ENCODE measurements at places on chromosomes 5 and 9.

DNA sequence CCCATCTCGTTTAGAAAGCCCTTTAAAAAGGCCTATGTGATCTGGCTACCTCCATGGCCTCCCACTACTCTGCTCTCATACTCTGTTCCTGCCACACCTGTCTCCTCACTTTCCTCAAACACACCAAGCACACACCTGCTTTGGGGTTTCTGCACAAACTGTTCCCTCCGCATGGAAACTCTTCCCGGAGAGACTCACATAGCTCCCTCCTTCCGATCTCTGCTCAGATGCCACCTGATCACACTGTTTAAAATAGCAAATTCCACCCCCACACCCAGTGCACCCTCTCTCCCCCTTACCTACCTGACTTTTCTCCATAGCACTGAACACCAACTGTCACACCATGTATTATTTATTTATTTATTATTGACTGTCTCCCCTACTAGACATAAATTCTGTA is 84.0 kb upstream of the NR4A3 start:
- no peak overlapping the region for H3K4me3 ChIP-seq
- no peak for DNase-seq
- H3K36me3 ChIP-seq = no peaks in the 10 kb centered on the region
- H3K4me1 ChIP-seq = peaks cover 1% of the 10 kb centered on the region

- no peaks in the 10 kb centered on the region for H3K4me1 ChIP-seq
- no peaks in the 10 kb centered on the region for H3K36me3 ChIP-seq
- no peak overlapping the region for H3K27ac ChIP-seq
- no peaks in the 10 kb centered on the region for H3K27me3 ChIP-seq
Observed at GRCh38 chr5:66518753-66519152, 77.4 kb upstream of the MAST4 start.

- DNase-seq = no peak
- H3K36me3 ChIP-seq = peaks cover 75% of the 10 kb centered on the region
- H3K4me3 ChIP-seq = no peak overlapping the region
- H3K4me1 ChIP-seq = peaks cover 8% of the 10 kb centered on the region
- H3K27ac ChIP-seq = no peak overlapping the region
Observed at GRCh38 chr9:100309992-100310391, 42.8 kb downstream of the TEX10 start.

DNA sequence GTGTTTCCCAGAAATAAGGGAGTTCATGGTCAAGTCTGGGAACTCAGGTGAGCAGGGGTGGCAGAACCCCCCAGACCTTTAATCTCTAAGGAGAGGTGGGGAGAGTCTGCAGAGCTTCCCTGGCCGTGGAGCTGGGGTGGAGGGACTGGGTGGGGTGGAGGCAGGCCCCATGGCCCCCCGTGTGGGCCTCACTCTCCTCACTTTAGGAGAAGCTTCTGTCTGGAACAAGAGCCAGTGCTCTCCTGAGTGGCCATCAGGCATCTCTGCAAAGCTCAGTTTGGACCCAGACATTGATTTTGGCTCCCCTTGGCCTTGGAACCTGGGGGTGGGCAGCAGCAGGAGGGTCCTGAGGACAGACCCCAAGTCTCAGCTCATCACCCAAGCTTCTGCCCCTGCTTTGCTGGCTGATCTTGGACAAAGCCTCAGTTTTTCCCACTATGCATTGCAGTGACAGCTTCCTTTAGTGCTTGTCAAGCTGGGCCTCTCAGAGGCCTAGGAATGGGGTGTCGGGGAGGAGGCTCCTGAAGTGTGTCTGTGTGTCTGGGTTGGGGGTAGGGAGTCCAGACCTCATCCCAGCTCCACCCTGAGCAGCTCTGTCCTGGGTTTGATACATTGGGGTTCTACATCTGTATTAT is 3.5 kb upstream of the GBGT1 start:
- H3K4me3 ChIP-seq = no peak overlapping the region
- H3K27me3 ChIP-seq = peaks cover 8% of the 10 kb centered on the region
- DNase-seq = no peak
- no peaks in the 10 kb centered on the region for H3K36me3 ChIP-seq
- H3K27ac ChIP-seq = no peak overlapping the region
- H3K4me1 ChIP-seq = no peaks in the 10 kb centered on the region

DNA sequence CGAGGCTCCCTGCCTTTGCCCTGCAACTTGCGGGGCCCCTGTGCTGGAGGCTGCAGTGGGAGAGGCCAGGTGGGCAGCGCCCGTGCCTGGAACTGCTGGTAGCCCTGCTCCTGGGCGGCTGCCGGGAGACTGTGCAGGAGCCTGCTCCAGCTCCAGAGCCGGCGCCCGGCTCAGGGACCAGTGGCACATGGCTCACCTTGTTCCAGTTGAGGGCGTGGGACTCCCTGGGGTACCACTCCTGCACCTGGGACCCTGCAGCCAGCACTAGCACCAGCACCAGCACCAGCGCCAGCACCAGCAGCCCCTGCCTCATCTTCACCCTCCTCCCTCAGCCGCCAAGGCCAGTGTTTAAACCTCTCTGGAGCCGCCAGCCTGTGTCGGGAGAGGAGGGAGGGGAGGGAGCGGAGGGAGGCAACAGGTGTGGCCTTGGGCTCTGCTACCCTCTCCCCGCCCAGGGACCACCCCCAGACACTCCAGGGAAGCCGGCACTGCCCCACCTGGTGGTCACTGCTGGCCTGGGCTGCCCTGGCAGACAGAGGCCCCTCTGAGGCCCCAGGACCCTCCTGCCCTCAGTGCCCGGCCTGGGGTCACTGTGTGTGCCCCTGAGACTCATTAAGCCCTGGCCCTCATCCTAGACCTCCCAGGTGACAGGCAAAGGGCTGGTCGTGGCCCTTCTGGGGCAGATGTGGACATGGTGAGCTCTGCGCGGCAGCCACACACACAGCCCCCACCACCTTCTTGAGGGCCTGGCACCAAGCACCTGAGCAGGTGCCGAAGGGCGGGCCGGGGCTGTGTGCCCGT is at the start of gene LCN10:
LCN10 (minus strand) TSS at position 350 of the 801 bp plus-strand sequence; CDS start at position 313, 37 bp downstream.
- DNase-seq = no peak
- H3K4me1 ChIP-seq = peaks cover 7% of the 10 kb centered on the region
- H3K27ac ChIP-seq = no peak within 1 kb of the TSS
- H3K27me3 ChIP-seq = no peaks in the 10 kb centered on the region
- H3K4me3 ChIP-seq = no peak within 1 kb of the TSS
- H3K36me3 ChIP-seq = no peaks in the 10 kb centered on the region

GRCh38 chr9:109039539-109039938 is 26.2 kb upstream of the CTNNAL1 start:
- no peak overlapping the region for H3K4me3 ChIP-seq
- peaks cover 52% of the 10 kb centered on the region for H3K36me3 ChIP-seq
- H3K4me1 ChIP-seq = peaks cover 3% of the 10 kb centered on the region
- no peak for DNase-seq

DNA sequence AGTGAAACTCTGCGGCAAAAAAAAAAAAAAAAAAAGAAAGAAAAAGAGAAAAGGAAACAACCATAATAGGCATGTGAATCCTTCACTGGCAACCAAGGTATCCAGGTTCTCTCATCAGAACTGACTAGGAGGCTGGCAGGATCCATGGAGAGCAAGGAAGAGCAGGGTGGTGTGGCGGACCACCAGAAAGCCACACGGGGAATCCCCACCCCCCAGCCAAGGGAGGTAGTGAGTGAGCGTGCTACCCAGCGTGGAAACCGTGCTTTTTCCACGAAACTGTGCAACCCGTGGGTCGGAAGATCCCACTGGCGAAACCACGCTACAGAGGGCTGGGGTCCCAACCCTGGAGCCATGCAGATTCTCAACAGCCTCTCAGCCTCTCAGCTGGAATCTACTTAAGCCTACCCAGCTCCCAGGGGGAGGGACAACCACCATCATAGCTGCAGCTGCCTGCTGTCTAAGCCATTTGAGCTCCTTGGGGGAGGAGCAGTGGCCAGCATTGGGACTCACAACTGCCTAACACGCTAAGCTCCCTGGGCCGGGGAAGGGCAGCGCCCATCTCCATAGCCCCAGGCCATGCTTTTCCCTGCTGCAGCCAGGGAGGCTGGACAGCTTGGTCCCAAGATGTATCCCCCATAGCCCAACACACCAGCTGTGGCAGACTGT is 91.6 kb downstream of the PRELID2 start:
- DNase-seq = peak; percentile 11
- no peak overlapping the region for H3K4me3 ChIP-seq
- H3K36me3 ChIP-seq = no peaks in the 10 kb centered on the region
- H3K27me3 ChIP-seq = no peaks in the 10 kb centered on the region

GRCh38 chr5:177035976-177036375 is 13.5 kb downstream of the ZNF346 start:
- no peaks in the 10 kb centered on the region for H3K27me3 ChIP-seq
- H3K36me3 ChIP-seq = peaks cover 18% of the 10 kb centered on the region
- H3K4me3 ChIP-seq = no peak overlapping the region
- H3K27ac ChIP-seq = no peak overlapping the region

DNA sequence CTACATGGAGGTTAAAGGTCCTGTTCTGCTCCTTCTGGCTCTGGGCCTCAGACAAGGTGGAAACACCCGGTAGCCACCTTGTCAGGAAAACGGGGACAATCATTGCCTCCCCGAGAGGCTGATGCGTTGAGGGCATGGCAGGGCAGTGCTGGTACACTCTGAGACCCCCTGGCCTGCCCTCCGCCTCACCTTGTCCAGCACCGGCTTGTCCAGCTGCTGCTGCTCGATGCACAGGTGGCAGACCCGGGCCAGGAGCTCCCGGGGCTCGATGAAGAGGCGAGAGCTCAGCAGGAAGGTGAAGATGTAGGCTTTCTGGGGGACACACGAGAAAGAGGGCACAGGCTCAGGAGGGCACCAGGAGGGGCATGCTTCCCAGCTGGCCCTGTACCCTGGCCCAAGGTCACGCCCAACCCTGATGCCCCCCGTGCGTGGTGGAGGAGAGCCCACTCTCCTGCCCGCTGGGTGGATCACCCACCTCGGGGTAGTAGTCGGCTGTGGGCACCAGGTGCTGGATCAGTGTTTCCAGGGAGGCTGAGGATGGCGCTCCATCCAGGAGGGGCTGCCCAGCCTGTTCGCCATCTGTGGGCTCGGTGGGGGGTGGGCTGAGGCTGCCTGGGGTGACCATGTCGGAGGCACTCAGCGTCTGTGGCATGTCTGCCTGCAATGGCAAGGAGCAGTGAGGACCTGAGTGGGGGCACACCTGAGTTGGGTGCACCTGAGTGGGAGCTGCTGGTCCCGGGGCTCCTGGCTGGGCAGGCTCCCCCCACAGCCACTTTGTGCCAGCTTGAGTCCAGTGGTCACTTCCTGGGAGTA is 66.0 kb upstream of the RNF130 start:
- no peaks in the 10 kb centered on the region for H3K36me3 ChIP-seq
- H3K4me1 ChIP-seq = peaks cover 8% of the 10 kb centered on the region
- H3K27ac ChIP-seq = no peak overlapping the region
- no peak overlapping the region for H3K4me3 ChIP-seq
